ENCODE measurements at places on chromosomes 7 and 10.

DNA sequence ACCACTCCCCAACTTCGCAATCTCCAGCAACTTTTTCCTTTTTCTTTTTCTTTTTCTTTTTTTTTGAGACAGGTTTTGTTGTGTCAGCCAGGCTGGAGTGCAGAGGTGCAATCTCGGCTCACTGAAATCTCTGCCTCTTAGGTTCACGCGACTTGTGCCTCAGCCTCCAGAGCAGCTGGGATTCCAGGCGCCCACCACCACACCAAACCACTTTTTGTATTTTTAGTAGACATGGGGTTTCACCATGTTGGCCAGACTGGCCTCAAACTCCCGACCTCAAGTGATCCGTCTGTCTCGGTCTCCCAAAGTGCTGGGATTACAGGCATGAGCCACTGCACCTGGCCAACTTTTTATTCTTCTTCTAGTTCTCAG lies 55.0 kb downstream of the KIAA1549 start:
- no peak for DNase-seq

DNA sequence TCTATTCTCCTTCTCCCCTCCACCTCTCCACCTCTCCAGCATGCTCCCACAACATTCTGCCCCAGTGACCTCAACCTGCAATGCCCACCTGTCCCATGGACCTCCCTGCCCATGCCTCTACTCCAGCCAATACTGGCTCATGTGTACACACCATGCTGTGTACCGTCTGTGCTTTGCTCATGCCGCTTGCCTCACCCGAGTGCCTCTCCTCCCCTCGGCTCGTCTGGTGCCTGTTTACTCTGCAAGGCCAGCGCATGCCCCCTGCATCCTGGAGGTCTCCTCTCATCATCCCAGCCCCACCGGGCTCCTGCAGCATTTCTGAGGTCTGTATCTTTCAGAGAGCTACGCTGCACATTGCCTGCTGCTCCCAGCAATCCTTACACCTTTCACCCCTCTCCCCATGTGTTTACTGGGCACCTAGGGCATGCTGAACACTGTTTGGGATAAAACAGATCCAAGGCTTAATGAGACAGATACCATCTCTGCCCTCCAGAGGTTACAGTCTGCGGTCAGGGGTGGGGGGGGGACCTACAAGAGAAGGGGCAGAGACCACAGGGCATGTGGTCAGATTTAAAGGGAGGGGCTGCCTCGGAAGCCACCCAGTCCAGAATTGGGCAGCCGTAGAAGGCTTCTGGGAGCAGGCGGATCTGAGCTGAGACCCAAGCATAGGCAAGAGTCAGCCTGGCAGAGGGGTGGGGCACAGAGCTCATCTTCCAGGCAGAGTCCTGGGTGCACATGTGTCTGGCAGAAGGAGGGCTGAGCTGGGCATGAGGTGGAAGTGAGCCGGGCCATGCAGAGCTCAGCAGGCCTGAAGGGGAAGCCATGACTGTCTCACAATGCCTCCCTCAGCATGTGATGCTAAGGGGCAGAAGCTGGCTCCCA lies 29.6 kb upstream of the PSAP start:
- no peak for DNase-seq

- peak; percentile 50 for DNase-seq
Observed at GRCh38 chr7:121337398-121337797, 8.6 kb downstream of the WNT16 start.

- DNase-seq = peak; percentile 76
Observed at GRCh38 chr7:16026253-16027020, 340.0 kb upstream of the MEOX2 start.

GRCh38 chr10:9012312-9012711 lies 957.8 kb downstream of the GATA3 start:
- DNase-seq = peak; percentile 91

Measured in iris pigment epithelial cell (primary cell).